DMS153 (cell line): ENCODE measurements at places on chromosomes 16 and 17.

GRCh38 chr16:17238285-17239028 lies 232.3 kb downstream of the XYLT1 start:
- no peak for DNase-seq

DNA sequence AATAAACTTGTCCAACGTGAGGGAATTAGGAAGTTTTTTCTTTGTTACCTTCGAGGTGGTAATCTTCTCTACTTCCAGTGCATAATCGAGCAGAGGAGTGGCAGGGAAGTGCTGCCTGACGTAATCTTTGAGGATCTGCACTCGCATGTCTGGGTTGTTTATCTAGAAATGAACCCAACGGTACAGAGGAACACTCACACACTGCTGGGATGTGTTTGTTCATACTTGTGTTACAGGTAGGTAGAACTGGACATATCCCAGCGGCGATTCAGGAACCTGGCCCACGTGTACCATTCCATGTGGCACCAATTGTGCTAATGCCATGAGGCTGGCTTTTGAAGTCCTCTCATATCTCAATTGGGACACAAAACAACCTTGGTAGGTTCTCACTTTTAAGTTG lies 4.2 kb upstream of the KLHL11 start:
- no peak for DNase-seq

GRCh38 chr16:22948058-22948602 lies 134.2 kb downstream of the HS3ST2 start:
- no peak for DNase-seq

DNA sequence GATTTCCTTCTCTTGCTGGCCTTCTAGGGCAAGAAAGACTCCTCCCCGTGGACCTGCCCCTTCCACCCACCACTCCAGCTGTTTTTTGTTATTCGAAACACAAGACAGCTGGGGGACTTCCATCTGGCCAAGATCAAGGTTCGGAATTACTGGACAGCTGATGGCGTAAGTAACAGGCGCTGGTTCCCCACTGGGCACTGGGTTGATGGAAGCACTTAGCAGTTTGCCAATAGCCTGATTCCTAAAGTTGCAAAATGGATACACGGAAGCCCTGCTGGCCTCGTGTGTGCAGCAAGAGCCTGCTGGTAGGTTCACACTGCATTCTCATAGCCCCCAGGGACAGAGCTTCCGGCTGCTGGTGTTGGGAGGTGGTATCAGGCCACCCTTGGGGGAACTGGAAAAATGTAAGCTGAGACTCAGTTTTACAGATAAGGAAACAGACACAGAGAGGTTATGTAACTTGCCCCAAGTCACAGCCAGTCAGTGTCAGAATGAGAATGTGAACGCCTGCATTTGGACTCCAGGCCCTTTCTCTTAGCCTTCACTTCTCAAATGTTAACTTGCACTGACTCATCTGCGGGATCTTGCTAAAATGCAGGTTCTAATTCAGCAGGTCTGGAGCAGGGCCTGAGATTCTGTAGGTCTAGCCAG lies 171.7 kb downstream of the KATNIP start:
- no peak for DNase-seq

- no peak for DNase-seq
Measured at GRCh38 chr16:32116080-32116479, 137.0 kb upstream of the TP53TG3D start.

DNA sequence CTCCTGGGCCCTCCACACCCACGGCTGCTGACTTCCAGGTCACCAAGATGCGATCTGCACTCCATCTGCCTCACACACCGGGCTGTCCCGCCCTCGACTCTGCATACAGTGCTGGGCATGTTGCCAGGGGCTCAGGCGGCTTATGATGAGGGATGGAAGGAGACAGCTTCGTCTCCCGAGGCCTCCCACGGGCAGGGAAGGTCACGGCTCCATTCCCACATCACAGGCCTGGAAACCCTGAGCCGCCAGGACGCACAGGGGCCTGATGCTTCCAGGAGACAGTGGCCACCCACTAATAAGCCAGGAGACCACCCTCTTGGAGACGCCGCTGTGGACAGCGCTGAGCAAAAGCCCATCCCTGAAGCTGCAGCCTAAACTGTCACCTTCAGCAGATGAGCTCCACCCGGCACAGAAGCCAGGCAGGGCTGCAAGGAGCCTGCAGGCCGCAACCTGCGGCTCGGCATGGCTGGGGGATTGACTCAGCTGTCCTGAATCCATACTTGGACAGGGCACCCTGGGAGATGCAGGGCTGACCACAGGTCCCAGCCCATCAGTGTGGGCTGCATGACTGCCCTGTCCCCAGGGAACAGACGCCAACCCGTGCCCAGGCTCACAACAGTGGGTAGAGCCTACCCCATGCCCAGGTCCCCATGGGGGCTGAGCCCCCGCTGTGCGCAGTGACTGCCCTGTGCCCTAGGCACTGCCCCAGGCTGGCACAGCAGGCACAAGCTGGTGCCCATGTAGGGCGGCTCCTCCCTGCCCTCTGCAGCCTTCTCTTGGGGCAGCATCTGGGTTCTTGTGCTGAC lies 34.4 kb downstream of the SLC7A5 start:
- no peak for DNase-seq

DNA sequence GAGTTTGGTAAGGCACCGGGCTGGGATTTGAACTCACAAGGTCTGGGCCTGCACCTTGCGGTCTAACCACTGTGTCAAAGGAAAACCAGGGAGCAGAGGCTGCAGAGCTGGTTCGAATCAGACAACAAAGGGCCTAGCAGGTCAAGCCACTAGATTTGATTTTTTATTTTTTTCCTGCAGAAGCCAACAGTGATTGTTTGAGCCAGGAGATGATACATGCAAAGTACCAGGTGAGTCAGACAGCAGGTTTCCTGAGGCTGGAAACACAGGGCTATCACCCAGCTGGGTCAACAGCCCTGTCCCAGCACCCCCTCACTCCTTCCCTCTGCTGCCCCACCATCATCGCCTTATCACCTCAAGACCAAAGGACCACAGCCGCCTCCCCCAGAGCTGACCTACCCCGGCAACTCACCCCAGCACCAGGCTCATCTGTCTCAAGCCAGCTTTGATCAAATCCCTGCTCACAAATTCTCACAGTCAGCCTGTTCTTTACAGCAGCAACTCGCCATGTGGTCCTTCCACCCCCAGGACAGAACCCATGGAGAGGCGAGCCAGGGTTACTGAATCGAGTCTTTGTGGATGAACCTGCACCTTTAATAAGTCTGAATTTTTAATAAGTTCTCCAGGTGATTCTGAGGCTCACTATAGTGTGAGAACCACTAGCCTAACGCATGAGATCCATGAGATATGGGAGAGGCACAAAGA lies 13.0 kb upstream of the KRT19 start:
- DNase-seq = no peak

DNA sequence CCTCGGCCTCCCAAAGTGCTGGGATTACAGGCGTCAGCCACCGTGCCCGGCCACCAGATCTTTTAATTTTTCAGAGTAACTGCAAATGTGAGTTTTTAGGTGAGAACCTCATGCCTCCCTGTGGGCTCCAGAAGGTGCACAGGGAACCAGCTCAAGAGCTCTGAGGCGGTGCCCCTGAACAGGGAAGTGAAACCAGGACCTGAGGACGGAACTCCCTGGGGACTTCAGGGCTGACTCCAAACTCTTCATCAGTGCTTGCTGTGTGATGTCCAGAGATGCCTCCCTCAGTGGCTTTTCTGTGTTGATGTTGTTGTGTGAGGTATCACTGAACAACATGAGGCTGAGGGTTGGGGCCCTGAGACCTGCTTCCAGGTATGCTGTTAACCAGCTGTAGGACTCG lies 23.8 kb downstream of the SLC12A3 start:
- DNase-seq = no peak

- DNase-seq = peak; percentile 47
Measured at GRCh38 chr17:80045703-80046102, 9.3 kb downstream of the CCDC40 start.

DNA sequence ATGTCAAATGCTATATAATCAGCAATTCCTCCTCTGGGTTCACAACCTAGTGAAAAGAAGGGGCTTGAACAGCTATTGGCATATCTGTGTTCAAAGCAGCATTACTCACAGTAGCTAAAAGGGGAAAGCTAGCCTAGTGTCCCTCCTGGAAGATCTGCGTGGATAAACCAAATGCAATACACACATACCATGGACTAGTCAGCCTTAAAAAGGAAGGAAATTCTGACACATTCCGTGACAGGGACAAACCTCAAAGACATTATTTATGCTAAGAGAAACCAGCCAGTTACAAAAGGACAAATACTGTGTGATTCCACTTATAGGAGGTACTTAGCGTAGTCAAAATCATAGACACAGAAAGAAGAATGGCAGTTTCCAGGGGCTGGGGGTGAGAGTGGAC lies 90.1 kb downstream of the XYLT1 start:
- no peak for DNase-seq

GRCh38 chr16:87581857-87582215 lies 20.5 kb upstream of the JPH3 start:
- DNase-seq = no peak

- DNase-seq = no peak
Measured at GRCh38 chr16:11245988-11246387, 10.0 kb downstream of the SOCS1 start.

DNA sequence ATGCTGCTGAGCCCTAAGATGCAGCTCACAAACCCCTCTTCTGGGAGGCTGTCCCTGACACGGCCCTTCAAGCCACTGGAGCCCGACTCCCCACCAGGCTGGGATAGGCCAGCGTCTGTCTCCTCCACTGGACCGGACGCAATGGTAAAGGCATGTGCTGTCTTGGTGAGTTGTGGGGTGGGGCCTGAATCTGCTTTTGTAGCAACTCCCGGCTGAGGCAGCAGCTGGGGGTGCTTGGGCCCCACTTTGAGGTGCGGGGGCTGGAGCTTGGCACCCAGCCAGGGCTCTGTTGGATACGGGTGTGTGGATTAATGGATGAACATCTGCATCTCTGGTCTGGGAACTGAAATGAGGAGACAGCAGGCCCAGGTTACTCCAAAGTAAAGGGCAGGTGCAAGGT lies 3.5 kb upstream of the NLRC3 start:
- DNase-seq = no peak

DNA sequence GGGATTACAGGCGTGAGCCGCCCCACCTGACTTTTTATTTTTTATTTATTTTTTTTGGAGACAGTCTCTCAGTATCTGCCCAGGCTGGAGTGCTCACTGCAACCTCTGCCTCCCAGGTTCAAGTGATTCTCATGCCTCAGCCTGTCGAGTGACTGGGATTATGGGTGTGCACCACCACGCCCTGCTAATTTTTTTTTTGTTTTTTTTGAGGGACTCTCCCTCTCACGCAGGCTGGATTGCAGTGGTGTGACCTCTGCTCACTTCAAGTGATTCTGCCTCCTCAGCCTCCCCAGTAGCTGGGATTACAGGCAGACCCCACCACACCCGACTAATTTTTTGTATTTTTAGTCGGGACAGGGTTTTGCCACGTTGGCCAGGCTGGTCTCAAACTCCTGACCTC lies 7.7 kb downstream of the ZNF207 start:
- DNase-seq = no peak

GRCh38 chr17:1423456-1424135 lies 23.6 kb upstream of the YWHAE start:
- DNase-seq = no peak

DNA sequence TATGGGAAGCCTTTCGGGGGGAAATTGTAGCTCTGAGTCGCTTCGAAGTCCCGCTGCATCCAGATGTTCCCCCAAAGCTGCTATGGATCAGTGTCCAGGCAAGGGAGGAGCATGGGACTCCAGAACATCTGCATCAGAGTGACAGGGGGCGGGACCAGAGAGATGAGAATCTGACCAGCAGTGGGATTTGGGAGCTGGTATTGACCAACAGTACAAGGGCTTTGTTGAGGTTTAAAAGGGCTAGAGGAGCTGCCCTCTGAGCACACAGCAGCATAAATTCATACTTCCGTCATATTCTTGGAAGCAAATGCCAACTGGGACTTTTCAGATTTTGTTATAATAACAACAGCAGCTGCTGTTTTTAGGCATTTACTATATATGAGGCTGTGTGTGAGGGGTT lies 10.6 kb downstream of the RBFOX1 start:
- DNase-seq = no peak

GRCh38 chr16:3198334-3199072 lies 10.5 kb downstream of the OR1F1 start:
- no peak for DNase-seq

DNA sequence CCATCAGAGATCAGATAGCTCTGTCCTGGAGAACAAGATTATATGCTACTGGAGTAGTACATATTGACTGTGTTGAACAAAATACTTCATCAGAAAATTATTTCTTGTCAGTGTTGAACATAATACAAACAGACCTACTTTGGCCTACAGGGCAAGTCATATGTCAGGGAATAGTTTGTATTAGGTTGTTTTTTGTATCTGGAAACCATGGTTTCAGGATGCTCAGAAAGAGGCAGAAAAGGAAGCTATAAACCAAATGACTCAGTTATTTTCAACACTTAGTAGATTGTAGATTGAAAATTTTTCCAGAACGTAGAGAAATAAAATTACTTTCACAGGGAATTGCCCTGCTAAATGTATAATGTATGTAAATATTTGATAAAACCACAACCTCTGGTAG lies 198.4 kb downstream of the CYB561 start:
- no peak for DNase-seq

DNA sequence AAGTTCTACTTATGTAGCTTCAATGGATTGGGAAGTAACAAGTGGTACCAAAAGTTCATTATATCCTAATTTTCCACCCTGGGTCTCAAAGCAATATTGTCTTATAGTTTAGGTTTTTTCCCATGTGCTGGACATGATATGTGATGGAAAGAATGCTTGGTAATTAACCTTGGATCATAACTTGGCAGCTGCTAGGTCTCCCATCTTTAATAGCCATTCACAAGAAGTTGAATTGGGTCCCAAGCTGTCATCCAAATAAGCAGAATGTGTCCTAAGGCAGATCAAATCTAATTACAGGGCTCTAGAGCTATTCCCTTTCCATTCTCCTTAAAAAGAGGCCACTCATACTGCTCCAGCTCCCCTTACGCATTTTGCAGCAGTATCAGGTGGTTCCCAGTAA lies 44.7 kb upstream of the KCNJ16 start:
- no peak for DNase-seq

DNA sequence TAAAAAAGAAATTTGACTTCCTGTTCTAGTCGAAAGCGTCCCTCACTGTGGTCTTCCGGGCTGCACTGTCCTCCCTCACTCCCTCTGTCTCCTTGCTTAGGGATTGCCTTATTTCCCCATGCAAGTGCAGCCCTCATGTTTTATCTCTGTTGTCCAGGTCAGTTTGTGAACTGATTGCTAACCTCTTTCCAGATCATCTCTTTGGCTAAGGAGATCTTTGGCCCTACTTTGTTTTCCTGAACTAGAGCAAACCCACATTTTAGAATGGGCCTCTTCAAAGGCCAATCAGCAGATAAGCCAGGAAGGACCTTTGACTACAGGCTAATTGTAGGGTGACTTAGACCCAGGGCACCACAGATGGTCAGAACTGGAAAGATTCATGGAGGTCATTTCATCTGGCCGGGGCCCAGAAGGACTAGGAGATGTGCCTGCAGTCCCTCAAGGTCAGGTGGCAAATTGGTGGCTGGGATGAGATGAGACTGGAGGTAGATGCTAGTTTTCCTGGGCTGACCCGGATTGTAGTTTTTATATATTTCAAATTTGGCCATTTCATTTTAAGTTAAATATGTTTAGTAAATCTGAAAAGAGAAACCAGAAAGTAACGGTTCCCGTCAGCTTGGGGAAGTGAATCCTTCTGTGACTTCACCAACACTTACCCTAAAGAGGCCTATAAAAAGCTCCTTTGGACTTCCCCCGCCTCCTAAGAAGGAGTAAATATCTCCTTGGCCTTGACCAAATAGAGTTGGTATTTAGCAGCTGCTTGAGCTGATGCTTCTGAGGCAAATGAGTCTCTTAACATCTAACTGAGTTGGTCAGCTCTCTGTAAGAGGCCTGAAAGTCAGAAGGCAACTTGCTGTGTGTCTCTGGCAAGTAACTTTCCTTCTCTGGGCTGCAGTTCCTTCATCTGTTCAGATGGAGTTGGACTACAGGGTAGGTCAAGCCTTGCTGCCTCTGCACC lies 6.2 kb upstream of the SLC25A19 start:
- DNase-seq = no peak
